ENCODE measurements at places on chromosomes 16 and 17.
A peak's percentile ranks its signal among the peaks of the same experiment; 100 is the strongest.

GRCh38 chr17:68600067-68600930 lies 868 bp downstream of the FAM20A start:
- DNase-seq = peak; percentile 8

GRCh38 chr16:57998486-57998885 lies 2.0 kb downstream of the ZNF319 start:
- no peak for DNase-seq

GRCh38 chr16:50228364-50228868 lies 37.9 kb upstream of the ADCY7 start:
- no peak for DNase-seq

GRCh38 chr16:57503366-57503765 lies 17.1 kb upstream of the DOK4 start:
- no peak for DNase-seq

- no peak for DNase-seq
Observed at GRCh38 chr16:29779474-29779873, 1.4 kb downstream of the ZG16 start.

GRCh38 chr16:85637808-85638647 lies 24.9 kb downstream of the GSE1 start:
- DNase-seq = no peak

Data from hippocampal formation (tissue), 2 donors.